NCI-H1436 treated with DMSO at 0.1 percent for 48 hours (cell line): ENCODE measurements at places on chromosomes 12 and 14.

DNA sequence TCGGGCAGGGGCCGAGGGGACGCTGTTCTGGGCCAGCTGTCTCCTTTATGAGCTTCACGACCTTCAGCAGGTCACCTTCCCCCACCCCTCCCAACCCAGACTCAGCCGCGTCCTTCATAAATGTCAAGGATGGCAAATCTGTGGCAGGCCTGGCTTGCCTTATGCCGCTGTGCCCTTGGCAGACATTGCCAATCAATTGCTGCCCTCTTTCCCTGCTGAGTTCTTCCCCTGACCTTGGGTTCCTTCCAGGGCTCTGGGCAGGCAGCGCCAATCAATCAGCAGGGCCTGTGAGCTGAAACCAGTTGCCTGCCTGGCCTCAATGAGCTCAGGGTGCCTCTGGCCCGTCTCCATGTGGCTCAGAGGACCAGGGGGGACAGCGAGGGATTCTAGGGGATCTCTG, 7.7 kb downstream of the FAM222A start:
- no peak for DNase-seq

- no peak for DNase-seq
These were observed 669.0 kb upstream of the FOXG1 start for GRCh38 chr14:28097585-28097984.

- no peak for DNase-seq
These were observed 304.4 kb downstream of the RGS6 start for GRCh38 chr14:72236629-72237028.

- no peak for DNase-seq
These were observed 55.9 kb upstream of the RERGL start for GRCh38 chr12:18145924-18146323.

- DNase-seq: no peak
These were observed 186.8 kb upstream of the TMTC1 start for GRCh38 chr12:29970501-29970900.

GRCh38 chr12:111557271-111558106, 41.6 kb downstream of the ATXN2 start:
- DNase-seq: no peak

DNA sequence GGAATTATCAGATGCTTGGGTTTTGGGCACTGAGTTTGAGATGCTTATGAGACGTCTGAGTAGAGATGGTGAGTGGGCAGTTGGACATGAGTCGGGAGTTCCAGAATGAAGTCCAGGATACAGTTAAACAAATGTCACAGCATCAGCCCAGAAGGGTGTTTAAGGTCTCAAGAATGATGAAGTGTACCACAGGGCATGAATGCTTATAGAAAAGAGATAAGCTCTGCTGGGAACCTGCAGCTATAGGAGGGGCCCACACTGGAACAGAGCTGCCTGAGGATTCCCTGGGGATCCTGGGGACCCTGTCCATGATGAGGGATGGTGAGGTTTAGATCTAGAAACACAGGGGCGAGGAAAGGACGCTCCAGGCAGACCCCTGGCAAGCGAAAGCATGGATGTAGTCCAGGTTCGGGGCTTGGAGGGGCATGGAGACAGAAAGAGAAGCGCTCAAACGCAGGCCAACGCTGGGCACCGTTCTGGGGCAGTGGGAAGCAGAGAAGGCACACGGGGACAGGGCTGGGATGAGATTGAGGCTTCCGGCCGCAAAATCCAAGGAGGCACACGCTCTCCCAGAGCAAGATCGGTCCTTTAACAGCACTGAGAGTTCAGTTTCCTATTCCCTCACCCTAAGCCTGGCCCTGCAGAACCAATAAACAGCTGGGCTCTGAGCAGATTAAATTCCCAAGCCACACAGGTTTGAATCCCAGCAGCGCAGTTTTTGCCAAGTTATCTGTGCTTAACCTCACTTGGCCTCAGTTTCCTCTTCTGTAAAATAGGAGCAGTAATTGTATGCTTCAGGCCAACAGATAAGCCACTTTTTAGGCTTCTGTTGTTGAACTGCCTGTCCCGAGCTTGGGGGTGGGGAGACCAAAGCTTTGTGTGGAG, 52.9 kb downstream of the EID3 start:
- DNase-seq: no peak

DNA sequence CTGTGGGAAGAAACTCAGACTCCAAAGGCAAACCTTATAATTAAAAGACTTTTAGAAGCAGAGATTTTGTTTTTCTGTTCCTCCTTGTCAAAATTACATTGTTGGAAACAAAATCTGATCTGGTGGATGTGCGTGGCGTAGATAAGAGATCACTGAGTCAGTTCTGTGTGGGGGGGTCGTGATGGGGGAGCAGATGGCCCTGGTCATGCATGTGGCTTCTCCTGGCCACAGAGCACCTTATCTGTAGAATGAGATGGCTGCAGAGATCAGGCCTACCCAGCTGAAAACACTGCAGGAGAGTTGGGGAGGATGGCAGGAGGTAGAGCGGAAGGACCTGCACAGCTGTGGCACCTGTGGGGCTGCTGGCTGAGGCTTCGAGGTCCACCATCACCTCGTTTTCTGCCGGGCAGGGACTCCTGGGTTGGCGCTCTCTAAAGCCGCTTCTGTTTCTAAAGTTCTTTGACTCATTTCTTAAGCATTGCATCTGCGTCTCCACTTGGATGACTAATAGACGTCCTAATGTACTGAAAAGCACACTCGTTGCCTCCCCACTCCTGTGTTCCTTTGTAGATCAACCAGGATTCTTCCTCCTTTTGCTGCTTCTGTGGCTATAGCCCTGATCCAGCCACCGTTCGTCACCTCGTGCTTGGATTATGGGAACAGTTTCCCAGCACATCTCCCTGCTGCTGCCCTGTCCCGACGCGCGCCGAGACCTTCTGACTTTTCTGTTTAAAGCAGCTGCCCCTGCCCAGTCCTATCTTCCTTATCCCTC, 93.4 kb downstream of the TSPAN9 start:
- no peak for DNase-seq

DNA sequence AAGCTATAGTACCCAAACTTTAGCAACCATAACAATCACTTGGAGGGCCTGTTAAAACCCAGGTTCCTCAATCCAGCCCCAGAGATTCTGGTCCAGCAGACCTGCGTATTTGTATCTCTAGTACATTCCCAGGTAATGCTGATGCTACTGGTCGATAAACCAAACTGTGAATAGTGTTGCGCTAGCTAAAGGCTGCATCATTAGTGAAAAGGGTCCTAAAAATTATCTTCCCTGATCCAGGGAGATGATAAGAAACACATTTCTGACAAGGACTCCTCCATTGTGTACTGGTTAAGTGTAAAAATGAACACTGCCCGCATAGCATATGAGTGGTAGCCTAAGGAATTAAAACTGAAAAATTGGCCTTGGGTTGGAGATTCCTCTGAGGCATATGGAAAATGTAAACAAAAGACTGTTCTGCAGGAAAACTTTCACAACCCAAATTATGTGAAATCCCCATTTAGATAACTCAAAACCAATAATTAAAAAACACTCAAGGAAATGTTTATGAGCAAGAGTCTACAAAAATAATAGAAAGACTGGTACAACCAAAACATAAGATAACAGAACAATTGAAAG, 322.7 kb downstream of the CEP128 start:
- DNase-seq: no peak

- no peak for DNase-seq
These were observed 1.3 kb upstream of the KCNH5 start for GRCh38 chr14:63046339-63047268.

DNA sequence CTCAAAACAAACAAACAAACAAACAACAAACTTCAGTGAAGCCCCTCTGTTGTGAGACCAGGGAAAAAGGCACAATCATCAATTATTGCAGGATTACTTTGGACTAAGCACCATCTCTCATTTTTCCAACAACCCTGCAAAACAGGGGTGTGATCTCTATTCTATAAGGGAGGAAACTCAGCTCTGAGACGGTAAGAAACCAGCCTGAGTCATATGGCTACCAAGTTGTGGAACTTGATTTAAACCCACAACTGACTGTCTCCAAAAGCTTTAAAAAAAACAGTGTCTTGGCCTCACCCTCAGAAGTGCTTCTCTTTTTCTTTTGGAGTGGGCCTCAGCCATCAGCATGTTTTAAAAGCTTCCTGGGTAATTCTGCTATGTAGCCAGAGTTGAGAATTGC, 49.8 kb downstream of the RIN3 start:
- no peak for DNase-seq

DNA sequence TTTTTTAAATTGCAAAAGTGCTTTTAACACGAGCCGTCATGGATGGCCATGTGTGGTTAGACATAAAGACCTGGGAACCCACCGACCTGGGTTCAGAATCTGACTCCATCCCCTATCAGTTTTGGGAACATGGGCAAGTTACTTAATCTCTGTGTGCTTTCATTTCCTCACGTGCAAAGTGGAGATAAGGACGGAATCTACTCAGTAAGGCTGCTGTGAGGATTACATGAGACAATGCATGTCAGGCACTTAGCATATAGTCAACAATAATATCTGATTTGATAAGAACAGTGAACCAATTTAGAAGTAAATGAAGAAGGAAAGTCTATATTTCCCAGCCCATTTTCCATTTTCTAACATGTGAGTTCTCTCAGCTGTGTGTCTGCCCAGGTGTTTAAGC, 235.4 kb downstream of the SUDS3 start:
- no peak for DNase-seq

- no peak for DNase-seq
These were observed 29.1 kb downstream of the LRRK2 start for GRCh38 chr12:40253936-40254335.

GRCh38 chr12:102824218-102824835, 92.7 kb downstream of the PAH start:
- DNase-seq: no peak

GRCh38 chr12:65182012-65182739, 12.8 kb downstream of the LEMD3 start:
- no peak for DNase-seq

DNA sequence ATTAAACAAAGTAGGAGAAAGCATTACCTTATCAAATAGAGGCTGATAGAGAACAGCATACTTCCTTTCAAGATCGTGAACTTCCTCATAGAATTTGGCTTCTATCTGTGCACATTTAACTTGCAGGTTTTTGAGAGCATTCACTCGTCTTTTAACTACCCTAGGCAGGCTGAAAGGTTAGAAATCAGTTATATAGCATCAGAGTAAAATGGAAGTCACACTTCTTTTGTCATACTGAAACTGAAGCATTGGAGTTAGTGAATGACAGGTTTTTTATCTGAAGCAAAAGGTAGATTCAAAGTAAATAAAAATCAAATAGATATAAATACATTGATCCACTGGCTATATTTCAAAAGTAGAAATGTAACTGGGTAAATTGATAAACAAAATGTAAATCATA, 24.4 kb downstream of the NAP1L1 start:
- no peak for DNase-seq

GRCh38 chr12:82069931-82070514, 288.2 kb downstream of the CCDC59 start:
- no peak for DNase-seq

DNA sequence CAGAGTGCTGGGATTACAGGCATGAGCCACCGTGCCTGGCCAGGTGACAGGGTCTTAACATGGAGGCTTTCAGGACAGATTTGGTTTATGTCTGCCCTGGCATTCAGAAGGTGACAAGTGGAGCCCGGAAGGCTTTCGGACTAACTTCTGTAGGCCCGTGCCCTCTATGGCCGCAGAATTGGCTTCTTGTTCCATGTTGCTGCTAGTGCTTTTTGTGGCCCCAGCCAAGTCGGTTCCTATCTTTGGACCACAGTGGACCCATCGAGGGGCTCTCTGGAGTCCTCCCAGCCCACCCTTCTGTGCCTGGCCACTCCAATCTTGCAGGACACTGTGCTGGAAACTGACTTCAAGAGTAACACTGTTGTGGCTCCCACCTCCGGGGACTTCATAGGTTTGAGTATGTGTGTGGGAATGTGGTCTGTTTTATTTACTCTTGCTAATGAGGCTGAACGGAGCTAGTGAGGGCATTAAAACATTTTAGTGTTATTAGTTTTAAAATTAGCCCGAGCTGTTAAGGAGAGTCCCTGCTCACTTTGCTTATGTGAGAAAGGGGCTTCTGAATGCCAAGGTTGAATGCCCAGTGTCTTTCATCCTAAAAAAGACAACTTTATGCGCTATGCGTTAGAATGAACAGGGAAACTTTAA, 245.9 kb downstream of the CACNA1C start:
- no peak for DNase-seq
